Suppressor macrophage treated with lipopolysaccharide for 4 hours (primary cell): ENCODE measurements at places on chromosomes 4 and X.

- no peak for DNase-seq
These were observed 48.6 kb upstream of the UGT2A1 start for GRCh38 chr4:69701696-69702095.

DNA sequence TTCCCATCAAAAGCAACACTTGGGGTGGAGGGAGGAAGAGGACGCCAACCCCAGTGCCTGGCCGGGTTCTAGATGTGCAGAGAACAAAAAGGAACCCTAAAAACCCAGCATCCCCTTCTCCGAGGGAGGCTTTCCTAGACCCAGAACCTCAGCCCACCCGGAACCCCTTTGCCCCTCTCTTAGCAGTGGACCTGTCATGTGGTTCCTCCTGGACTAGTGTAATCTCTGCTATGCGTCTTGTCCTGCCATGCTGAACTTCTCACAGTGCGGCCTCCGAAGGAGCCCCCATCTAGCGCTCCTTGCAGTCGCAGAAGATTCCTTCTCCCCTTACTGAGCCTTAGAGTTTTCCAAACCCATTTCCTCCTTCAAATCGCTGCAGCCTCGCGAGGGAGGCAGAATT, 1.1 kb upstream of the PRRG3 start:
- DNase-seq, result no peak

- DNase-seq, result peak; percentile 85
These were observed 343.7 kb downstream of the MID1IP1 start for GRCh38 chrX:39144956-39145355.

GRCh38 chr4:98801259-98801725, 127.6 kb downstream of the EIF4E start:
- no peak for DNase-seq

- no peak for DNase-seq
These were observed 47.2 kb downstream of the NEIL3 start for GRCh38 chr4:177356921-177357320.

DNA sequence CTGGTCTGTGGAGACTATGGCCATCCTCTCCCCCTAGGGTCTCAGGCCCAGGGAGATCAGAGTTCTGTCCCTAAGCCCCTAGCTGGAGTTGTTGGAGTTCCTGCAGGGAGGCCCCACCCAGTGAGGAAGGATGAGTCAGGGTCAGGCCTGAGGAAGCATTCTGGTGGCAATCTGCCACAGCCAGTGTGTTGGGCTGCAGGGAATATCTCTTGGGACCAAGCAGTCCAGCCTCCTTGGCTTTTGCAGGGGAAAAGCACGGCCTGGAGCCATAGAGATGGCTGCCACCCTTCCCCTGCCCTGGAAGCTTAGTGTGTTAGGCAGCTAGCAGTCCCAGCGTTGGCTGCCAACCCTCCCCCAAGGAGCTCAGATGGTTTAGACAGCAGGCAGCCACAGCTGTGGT, 202.4 kb downstream of the RTL9 start:
- no peak for DNase-seq
